Activated naive CD4-positive, alpha-beta T cell treated with anti-CD3 and anti-CD28 coated beads, Interleukin-2, amount 10 ng/mL, durations not matched to agents 7 days and 5 days (primary cell): ENCODE measurements at places on chromosomes 4 and X.

- no peak for DNase-seq
Measured at GRCh38 chrX:77779695-77780094, 6.3 kb downstream of the ATRX start.

GRCh38 chr4:151418385-151418784 lies 9.4 kb downstream of the FHIP1A start:
- no peak for DNase-seq

GRCh38 chr4:44965435-44966095 lies 239.2 kb upstream of the GNPDA2 start:
- DNase-seq: no peak

- no peak for DNase-seq
Measured at GRCh38 chr4:2067446-2068197, 8.5 kb downstream of the NAT8L start.

GRCh38 chr4:11393551-11393950 lies 35.1 kb downstream of the HS3ST1 start:
- no peak for DNase-seq
